MCF 10A (cell line): ENCODE measurements at places on chromosomes 7 and 10. TPM values are rescaled to one million over a fixed set of nuclear protein-coding genes. Genes with fewer than 3 reads are reported as not detected.

The SLC29A3 gene
- 3.6 and 4.0 TPM in 2 replicates for total RNA-seq

The ZPBP gene
- not detected in 2 replicates for total RNA-seq

The ELOVL3 gene
- total RNA-seq, result not detected in 2 replicates

The TIMM23 gene
- 85.2 and 89.9 TPM in 2 replicates for total RNA-seq

The FFAR4 gene
- not detected in 2 replicates for total RNA-seq

The CTBP2 gene
- 129 and 152 TPM in 2 replicates for total RNA-seq

DNA sequence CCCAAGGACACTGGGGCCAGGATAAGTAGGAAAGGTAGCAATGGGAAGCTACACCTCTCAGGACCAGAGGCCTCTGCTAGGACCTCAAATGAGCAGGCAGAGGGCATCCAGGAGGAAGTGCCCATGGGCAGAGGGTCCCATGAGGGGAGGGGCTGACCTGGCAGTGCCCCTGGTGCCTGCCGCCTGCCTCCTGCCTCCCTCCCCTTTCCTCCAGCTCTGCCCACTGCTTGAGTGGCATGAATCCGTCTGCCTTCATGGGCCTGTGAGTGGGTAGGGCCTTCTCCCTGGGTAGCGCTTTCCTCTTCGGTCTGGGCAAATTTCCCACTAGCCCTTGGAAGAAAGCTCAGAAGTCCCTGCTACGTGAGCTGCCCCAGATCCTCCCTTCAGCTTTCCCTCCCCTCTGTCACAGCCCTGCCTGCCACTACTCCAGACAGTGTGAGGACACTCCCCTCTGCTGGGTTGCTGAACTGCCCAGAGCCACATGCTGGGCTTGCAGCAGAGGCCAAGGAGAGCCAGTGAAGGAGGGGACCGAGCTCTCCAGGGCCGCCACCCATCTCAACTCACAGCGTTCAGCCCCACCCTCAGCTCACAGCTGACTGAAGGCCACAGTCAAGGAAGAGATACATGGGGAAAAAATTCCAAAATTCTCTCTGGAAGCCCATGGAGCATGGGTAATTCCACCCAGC, 141.4 kb downstream of the ARHGAP22 start:
- DNase-seq, result no peak

DNA sequence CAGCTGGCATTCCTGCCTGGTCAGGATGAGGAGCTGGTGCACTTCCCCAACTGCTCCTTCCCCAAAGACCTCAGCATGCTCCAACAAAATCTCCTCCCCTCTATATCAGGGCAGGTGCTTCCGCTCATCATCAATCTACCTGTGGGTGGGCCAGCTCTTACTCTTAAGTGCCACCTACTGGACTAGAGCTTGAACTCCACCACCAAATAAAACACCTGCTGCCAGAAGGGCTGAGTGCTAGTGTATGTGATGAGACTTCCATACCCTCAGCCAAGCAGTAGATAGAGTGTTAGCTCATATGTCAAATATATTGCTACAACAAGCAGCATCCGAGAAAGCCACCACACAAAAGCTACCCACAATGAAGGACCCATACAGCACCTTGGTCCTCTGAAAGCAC, 264.3 kb downstream of the RNLS start:
- peak; percentile 9 for DNase-seq

DNA sequence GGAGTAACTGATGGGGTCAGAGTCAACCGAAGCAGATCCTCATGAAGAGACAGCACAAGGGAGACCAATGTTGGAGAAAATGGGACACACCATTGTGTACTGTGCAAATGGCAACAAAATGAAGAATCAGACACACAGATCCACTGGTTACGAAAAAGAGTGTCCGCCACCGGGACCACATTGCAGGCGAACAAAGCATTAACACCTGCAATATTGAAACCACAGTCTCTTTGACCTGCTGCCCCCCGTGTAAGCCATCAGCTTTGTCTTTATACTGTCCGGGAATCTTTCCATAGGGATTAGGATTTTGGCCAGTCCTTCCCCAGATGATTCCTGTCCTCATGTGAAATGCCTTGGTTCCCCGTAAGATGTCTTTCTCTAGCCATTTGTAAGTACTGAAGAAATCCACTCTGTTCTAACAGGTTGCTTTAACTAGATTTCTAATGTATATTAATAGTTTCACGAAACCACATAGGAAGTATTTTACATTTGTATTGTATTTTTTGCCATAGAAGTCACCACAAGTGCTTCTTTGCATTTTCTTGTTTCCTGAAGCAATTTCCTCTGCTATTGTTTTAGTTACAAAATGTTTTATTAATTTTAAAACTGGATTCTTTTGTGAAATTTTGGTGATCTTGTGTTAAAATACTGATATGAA, 140.8 kb upstream of the NFE2L3 start:
- no peak for DNase-seq

GRCh38 chr10:71266147-71266917, 52.7 kb upstream of the SLC29A3 start:
- peak; percentile 86 for DNase-seq

DNA sequence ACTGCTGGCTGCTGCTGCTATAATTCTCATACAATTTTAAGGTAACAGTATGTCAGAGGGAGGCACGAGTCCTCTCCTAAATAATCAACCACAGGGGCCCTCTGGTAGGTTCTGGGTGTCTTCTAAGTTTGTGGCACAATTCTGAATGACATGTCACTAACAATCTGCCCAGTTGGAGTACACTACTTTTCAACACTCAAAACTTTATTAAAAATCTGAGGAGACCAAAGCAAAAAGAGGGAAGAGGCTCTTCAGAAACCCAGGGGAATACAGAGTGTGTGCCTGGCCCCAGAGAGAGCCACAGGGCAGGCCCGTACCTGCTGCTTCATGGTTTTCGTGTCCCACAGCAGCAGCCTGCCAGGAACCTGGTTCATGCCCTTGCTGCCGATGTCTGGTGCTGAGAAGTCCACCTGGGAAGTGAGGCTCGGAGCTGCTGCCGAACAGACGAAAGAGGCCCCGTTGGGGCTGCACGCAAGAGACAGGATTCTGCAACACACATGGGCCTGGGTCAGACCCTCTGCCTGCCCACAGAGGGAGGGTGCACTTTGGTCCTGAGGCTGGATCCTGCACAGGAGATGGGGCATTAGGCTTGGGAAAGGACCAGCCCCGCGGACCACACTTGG, 18.3 kb downstream of the WDR91 start:
- no peak for DNase-seq

DNA sequence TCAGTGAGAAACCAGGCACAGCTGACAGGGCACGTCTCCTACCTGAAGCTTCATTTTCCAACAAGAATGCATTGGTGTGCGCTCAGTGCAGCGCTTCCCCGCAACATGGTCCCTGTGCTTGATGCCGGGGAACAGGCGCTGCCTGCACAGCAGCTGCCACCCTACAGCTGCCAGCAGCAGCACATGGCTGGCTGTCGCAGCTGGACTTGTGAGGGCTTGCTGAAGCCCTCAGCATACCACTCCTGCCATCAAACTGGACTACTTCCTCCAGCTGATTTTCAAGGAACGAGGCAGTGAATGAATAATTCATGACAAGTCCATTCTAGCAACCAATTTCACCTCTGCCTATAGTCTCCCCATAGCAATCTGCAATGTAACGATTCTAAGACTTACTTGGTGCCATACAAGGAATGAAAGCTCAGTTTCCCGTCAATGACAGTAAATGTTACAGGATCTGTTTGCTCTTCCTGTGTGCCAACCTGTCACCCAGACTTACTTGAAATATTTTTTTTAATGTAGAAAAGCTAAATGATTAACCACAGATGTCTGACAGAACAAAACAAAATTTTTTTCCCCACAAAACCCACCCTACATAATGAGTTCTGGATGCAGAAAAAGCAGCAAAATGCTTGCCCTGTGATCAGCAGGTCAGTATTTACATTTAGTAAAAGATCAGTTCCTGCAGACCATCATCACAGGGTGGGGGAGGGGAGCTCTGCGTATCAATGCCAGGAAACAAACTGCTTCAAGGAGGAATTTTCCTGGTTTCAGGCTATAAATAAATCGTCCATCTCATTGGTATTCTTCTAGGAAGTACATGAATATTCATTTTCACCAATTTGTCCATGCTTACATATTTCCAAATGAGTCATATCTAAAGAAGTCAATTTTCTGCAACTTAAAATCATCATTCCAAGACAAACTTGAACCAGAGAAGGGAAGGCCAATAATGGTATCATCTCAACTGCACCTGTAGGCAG, 140.6 kb downstream of the ALOX5 start:
- DNase-seq, result no peak

DNA sequence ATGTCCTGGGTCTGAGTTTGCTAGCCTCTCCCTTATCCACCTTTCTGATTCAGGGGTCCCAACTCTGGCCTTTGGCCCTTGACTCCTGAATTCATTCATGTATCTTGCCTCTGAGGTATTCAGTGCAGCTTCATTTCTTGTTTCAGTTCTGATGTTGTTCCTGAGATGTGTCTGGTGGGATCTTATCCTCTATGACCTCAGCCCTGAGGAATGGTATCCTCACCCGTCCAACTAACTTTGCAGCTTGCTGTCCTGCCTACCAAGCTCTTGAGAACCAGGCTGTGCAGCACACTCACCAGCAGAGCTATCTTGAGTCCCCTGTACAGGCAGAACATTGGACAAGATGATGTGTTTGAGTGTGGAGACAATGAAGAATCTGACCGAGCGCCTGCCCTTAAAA, 13.8 kb downstream of the SUFU start:
- no peak for DNase-seq

DNA sequence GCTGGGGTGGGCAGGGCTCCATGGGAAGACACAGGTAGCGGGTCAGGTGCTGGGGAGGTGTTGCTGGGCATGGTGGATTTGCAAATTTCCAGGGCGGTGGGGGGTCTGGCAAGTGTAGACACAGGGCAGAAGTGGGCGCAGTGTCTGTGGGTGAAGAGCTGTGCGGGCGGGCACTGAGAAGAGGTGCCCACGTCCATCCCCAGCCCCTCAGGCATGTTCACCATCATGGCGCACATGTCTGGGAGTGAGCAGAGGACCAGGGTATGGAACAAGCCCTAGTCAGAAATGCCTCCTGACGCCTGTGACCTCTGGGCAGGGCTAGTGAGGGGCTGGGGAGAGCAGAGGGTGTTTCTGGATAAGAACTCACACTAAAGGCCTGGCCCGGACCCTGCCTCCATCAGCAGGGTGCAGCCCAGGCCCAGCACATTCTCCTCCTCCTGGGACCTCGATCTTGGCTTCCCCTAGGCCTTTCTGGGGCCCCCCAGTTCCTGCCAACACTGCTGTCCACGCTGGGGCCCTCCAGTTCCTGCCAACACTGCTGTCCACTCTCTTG, 612.9 kb downstream of the PTPRN2 start:
- DNase-seq, result no peak

- DNase-seq, result peak; percentile 15
These were observed 997.2 kb upstream of the GHITM start for GRCh38 chr10:83142074-83142563.

- DNase-seq, result no peak
These were observed 100.6 kb downstream of the LRRC4 start for GRCh38 chr7:127930341-127931328.

DNA sequence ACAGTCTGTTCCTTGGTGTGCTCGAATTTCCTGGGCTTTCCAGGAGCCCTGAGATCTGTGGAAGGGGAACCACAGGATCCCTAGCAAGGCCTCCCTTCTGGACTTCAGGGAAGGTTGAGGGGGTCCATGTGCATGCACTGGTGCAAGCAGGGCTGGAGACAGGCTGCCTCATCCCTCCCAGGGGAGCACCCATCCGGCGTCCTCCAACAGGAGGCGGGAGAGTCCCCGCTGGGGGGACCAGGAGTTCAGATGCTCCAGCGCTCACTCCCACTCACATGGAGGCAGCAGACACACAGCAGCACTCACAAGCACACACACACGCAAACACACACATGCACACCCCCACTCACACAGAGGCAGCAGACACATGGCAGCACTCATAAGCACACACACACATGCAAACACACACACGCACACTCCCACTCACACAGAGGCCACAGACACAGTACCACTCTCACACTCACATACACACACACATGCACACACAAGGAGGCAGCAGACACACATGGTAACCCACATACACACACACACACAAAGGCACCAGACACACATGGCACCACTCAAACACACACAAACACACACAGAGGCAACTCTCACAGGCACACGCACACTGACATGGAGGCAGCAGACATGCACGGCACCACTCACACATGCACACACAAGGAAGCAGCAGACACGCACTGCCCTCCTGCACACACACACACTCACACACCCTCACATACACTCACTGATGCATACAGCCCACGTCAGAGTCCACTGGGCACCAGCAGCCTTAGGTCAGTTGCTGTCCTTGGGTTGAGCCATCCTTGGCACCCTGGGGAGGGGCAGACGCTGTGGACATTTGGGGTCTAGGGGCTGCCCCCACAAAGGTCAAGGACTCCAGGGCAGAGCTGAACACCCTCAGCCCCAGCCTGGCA, 247.0 kb upstream of the PPP2R2D start:
- no peak for DNase-seq

DNA sequence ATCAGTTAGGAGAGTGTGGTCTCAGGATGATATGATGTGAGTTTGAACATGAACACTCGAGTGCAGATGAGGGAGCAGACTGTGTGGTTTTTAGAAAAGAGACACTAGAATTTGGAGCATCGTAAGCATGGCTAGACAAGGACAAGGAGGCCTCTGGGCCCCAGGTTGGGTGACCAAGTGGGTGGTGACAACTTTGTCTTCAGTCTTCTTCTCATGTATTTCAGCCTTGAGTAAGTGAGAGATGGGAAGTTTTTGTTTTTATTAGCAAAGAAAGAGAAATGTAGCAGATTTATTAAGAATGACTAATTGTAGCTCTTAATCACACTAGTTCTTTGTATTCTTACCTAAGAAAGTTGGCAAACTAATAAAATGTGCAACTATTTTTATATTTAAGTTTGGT, 16.3 kb downstream of the TES start:
- DNase-seq, result no peak

- DNase-seq, result no peak
These were observed 69.8 kb downstream of the CCDC71L start for GRCh38 chr7:106591146-106591545.

GRCh38 chr7:78675511-78675910, 778.0 kb downstream of the MAGI2 start:
- DNase-seq, result no peak

- peak; percentile 55 for DNase-seq
These were observed 4.3 kb downstream of the HOXA10 start for GRCh38 chr7:27169658-27170425.

GRCh38 chr7:94584113-94584512, 71.8 kb downstream of the SGCE start:
- peak; percentile 57 for DNase-seq
